ENCODE measurements at places on chromosomes 11 and 22.
A peak's percentile ranks its signal among the peaks of the same experiment; 100 is the strongest.

DNA sequence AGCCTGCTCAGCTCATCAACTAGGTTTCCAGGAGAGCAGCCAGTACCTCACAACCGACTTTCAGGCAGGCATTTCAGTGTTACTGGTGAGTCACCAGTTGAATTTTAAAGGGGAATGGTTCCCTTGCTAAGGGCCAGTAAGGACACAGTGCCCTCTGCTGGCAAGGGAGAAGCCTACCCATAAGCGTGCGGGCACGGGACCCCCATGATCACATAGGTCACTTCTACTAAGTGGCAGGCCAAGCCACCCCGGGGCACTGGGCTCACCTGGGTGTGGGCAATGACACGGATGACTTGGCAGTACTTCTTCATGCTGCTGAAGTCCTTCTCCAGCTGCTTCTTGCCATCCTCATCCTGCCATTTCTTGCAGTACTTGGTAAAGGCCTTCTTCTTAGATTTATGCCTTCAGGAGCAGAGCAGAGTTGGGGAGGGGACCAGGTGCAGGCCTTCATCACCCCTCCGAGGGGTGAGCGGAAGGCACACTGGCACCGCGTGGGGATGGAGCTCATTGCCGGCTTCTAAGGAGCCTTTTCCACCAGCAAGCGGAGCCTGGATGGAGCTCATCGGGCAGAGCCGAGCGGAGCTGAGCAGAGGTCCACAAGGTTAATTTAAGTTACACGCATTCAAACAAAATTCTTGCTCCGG is 2.9 kb downstream of the RPL3 start:
- peak; percentile 67 for DNase-seq

DNA sequence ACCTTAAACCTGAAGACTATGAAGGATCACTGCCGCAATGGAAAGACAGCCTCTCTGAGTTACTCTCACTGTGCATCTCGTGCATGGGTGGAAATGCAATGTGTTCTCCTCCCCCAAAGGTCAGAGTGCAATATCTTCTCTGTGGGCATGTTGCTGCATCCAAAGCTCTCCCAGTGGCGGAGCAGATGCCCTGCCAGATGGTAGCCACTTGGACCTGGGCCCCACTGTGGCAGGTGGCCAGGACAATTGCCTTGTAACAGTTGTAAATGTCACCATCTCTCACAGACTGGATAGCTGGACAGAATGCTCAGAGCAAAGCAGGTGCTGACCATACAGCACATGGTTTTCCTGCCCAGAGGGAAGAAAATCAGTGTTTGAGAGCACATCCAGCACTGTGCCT is 542.0 kb downstream of the FAM181B start:
- no peak for DNase-seq

GRCh38 chr11:131580476-131580875 is 210.1 kb downstream of the NTM start:
- no peak for DNase-seq

DNA sequence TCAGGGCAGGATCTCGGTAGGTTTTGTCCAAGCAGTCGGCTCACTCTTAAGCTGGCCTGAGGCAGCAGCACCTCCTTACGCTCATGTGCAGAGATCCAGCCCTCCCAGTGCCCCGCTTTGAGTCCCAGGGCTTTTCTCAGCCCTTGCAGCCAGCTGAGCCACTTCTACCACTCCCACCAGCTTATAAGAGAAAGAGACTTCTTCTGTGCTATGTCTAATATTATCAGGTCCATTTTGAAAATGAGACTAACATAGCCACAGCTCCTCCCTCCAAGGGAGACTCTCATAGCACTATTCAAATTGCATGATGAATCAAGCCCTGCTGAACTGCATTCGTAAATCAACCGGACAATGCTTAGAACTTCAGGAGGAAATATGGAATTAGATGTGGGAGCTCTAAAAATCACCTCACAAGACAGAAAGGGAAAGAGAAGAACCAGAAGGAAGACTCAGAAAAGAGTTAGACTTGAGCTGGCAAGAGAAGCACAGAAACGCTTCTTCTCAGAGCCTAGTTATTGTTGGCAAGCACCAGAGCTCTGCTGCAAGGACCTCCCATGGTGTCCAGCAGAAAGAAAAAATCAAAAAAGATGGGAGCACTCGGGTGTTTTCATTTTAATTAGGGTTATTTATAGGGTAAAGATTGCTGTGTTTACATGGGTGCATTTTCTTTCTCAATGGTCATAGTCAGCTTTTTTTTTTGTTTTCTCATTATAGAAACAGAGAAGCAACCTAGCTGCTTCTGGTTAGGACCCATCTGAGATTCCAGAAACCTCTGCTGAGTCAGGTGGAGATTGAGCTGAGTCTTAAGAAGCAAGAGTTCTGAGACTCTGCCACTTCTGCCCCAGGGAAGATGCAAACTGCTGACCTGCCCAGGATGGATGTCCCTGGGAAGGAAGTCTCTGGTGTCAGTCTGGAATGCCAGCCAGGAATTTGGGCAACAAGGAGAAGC is 181.4 kb downstream of the ETS1 start:
- no peak for DNase-seq

DNA sequence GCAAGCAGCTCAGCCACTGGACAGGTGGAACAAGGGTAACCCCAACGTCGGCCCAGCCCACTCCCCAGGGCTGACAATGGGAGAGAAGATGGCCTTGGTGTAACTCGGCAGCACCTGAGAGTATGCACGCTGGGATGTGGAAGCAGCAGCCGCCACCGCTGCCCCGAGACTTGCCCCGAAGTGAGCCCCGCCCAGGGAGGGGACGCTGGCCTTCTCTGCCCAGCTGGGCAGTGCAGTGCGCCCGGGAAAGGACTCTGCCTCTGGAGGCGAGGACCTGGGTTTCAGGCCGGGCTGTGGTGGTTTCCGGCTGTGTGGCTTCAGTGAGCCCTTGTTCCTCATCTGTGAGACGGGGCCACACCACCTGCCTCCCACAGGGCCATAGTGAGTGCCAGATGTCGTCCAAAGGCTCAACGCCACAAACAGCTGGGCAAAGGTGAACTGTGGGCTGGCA is 8.6 kb upstream of the POLDIP3 start:
- DNase-seq, result no peak

GRCh38 chr11:9061807-9062206 is 29.6 kb downstream of the SCUBE2 start:
- no peak for DNase-seq

- no peak for DNase-seq
Observed at GRCh38 chr11:77402218-77402556, 71.7 kb downstream of the PAK1 start.

- peak; percentile 59 for DNase-seq
Observed at GRCh38 chr11:12893787-12894672, 115.1 kb upstream of the RASSF10 start.

DNA sequence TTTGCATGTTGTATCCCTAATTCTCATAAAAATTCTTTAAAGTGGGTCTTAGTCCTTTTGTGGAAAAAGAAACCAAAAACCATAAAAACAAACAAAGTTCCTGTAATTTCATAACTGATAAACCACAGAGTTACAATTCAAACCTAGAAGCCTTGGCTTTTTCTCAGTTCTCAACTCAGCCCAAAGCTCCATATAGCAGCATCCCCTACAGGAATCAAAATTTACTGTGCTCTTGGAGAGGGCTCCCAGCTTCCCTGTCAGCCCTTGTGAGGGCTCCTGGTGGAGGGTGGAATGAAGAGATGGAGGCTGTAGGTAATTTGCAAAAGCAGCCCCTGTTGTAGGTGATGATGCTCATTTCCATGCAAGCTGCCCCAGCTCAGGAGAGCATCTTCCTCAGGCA is 506.1 kb upstream of the KIRREL3 start:
- no peak for DNase-seq

GRCh38 chr11:8325591-8326304 is 62.1 kb upstream of the LMO1 start:
- DNase-seq, result no peak

DNA sequence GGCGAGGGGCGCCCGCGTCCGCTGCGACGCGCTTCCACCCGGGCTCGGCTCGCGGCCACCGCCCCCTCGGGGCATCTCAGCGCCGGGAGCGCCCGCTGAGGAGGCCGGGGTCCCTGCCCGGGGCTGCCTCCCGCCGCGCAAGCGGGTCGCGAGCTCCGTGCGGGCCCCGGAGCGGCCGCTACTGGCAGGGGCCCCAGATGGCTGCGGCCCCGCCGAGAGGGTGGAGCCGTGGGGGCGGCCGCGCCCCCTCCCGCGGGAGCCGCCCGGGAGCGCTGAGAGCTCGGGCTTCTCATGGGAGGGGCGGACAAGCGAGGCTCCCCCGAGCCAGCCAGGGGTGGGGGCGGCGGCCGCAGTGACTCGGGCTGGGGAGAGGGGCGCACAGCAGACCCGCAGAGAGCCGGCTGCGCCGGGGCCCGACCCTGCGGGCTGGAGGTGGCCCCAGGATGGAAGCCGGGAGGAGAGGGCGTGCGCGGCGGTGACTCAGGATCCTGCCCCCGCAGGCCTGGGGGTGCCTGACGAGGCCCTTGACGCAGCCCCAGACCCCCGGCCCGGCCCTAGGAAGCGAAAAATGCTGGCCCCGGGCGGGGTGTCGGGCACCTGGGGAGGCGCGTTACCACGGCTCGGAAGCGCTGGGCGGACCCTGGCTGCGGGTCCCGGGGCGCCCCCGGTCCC is 603 bp upstream of the ZFTA start:
- DNase-seq, result peak; percentile 35

GRCh38 chr11:20253796-20254195 is 93.5 kb upstream of the DBX1 start:
- no peak for DNase-seq

DNA sequence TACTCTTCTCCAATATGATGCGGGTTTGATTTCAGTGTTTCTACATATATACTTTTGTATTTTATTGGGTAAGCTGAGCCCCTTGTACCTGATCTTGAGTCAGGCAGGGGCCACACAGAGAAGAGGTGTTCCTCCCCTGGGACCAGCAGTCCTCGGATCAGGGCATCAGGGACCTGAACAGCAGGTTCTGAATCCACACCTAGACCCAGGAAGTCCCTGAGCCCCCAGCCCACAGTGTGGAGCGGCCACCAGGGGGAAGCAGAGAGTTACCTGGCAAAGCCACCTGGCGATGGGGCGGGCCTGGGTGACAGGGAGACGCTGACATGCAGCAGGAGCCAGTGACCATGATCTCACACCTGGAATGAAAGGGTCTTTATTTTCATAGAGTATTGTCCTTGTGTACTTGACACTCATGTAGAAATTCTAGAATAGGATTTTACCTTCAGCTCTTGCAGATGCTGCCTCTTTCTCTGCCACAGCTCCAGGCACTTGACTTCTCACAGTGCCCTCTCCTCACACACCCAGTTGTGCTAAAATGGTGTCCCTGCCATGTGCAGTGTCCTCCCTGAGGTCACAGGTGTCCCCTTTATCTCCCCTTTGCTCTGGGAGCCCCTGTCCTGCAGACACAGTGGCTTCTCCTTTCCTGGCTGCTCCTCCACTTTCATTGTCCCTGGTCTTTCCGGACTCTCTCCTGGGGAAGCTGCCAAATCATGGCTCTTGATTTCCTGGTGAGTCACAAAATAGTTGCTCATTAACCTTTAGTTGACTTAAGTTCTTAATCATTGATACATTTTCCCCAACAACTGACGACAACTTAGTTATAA is 48.5 kb downstream of the GGTLC2 start:
- no peak for DNase-seq

DNA sequence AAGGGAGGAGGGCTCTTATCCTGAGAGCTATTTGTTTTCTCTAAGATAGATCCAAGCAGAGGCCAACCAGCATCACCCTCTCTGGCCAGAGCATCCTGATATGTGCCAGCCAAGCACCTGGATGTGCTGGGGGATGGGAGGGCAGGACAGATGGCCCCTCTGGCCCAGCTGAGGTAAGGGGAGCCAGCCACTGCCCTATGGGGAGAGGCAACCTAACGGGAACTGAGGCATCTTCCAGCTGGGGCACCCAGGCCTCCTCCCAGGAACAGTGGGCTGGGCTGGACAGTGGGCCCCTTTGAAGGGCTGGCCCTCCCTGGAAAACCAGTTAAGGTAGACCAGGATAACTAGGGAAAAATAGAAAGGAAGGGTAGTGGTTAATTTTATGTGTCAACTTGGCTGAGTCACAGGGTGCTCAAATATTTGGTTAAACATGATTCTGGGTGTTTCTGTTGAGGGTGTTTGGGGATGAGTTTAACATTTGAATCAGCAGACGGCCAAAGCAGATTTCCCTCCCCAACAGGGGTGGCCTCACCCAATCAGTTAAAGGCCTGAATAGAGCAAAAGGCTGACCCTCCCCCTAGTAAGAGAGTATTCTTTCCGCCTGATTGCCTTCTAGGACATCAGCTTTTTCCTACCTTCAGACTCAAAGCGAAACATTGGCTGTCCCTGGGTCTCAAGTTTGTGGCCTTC is 595.1 kb downstream of the BUD13 start:
- no peak for DNase-seq

GRCh38 chr11:16925561-16926065 is 88.6 kb downstream of the PLEKHA7 start:
- peak; percentile 71 for DNase-seq

- DNase-seq, result no peak
Observed at GRCh38 chr11:123392431-123392830, 37.6 kb upstream of the GRAMD1B start.

GRCh38 chr11:65821107-65821506 is 12.7 kb upstream of the SNX32 start:
- DNase-seq, result no peak

- DNase-seq, result no peak
Observed at GRCh38 chr22:37262346-37262745, 18.3 kb upstream of the RAC2 start.

DNA sequence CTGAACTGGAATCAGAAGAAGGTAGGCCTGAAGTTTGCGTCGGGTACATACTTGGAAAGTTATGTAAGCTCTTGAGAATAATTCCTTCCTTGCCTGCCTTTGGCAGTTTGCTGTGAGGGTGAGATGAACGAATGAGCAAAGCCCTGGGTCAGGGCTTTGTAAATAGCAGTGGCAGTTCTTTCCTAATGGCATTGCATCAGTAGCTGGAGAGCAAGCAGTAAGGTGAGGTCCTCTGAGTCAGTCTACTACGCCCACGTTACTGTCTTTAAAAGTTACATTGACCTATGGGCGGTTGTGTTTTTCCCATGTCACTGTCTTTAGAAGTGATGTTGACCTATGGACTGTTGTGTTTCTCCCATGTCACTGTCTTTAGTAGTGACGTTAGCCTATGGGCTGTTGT is 179.1 kb upstream of the E2F8 start:
- DNase-seq, result no peak

DNA sequence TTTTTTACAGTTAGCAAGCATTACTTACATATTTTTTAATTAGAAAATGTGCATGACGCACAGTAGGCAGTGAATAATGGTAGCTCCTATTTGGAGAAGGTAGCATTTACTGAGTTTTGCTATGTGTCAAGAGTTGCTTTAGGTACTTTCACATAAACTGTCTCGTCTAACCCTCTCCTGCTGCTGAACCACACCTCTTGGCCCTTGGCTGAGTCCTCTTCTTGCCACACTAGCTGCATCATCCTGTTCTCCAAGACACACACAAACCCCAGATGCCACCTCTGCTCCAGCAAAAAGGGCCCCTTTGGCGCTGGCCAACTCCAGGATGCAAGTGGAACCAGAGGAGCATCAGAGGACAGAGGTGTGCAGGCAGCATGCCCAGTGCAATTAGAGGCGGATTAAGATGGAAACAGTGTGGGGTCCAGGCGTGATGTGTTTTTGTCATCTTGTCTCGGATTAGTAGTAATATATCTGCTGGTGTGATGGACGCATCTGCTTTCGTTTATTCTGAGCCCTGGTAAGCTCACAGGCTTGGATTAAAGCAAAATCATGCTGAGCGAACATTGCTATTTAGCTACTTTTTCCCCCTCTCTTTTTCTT is 367.0 kb upstream of the CADM1 start:
- no peak for DNase-seq
